ENCODE measurements at places on chromosomes 5 and 9.

DNA sequence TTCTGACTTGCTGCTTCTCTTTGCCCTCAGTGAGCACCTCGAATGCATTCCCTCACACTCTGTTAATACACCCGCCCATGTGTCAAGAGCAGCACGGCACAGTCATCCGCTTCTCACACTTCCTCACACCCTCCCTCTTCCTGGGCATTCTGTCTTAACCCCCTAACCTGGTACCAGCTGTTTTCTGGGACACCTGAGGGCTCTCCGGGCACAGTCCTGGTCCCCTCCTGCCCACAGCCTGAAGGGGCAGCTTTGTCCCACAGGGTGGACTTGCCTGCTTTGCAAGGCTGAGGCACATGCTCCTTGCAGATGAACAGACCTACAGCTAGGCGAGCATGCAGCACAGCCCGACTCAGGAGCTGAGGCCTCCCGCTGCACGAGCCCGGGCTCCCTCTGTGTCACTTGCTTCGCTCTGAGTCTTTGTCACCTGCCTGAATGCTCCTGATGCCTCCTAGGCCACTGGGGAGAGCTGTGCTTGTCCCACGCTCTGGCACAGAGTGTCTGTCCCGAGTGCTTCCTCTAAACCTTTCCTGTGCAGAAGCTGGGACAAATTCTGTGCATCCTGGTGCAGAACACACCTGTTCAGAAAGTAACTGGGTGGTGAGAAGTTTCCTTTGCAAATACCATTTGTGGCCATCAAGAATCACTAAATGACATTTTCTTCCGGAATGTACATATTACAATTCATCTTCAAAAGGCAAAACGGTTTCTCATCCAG, 47.8 kb downstream of the AHRR start:
- DNase-seq, result peak; percentile 32

DNA sequence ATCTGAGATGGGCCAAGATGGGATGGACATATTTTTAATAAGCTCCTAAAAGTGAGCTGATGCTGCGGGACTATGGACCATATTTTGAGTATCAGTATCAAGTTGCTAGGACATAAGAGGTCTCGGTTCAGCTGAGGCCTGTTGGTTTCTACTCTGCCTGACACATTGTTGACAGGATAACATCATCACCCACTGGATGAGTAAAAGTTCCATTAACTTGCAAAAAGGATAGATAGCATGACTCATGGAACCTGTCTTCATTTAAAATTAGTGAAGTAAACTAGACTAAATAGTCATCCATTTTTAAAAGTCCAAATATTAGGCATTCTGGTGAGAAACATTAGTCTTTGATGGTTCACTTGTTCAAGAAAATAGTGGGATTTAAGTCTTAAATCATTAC, 33.3 kb downstream of the PARP8 start:
- no peak for DNase-seq

GRCh38 chr5:57842364-57843058, 359.9 kb upstream of the ACTBL2 start:
- no peak for DNase-seq

DNA sequence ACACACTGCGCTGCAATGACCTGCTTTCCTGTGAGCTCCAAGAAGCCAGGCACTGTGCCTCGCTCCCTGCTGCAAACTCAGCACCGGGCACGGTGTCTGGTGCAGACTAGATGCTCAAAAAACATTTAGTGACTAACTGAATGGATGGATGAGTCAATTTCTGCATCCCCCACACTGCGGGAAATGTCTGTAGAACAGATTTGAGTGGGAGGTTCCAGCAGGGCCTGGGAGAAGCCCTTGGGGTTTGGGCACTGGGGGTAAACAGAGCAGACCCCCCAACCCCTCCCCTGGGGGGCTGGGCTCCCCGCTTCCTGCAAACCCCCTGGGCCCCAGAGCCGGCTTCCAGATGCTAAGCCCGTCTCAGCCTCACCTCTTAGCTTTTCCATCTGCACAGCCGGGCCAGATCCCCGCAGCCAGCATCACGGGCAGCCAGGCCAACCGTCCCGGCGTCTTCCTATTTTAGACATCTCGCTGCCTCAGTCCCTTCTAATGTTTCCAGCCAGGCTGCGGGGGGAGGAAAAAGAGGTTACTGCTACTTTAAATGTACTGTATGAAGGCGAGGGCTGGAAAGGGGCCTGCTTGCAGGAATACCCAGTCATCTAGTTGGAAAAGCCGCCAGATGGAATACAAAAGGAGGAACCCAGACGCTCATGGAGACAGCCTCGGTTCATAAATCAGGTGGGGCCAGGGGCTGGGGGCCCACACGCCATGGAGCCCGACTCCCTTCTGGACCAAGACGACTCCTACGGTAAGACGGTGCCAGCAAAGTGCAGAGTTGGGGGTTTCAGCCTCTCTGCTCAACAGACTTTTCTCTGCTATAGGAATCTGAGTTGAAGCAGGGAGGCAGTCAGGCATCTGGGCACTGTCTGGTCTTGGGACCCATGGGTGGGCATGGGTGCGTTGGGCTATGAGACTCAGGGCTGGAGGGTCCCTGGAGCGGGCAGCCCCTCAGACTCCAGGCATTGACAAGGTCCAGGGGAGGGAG, 67.1 kb upstream of the GGTA1 start:
- DNase-seq, result no peak

- DNase-seq, result peak; percentile 11
Measured at GRCh38 chr5:180153099-180153498, 55.9 kb downstream of the RASGEF1C start.

- no peak for DNase-seq
Measured at GRCh38 chr5:160221082-160221481, 8.2 kb upstream of the FABP6 start.

GRCh38 chr5:105554568-105555169, 1992.1 kb upstream of the NUDT12 start:
- DNase-seq, result no peak

DNA sequence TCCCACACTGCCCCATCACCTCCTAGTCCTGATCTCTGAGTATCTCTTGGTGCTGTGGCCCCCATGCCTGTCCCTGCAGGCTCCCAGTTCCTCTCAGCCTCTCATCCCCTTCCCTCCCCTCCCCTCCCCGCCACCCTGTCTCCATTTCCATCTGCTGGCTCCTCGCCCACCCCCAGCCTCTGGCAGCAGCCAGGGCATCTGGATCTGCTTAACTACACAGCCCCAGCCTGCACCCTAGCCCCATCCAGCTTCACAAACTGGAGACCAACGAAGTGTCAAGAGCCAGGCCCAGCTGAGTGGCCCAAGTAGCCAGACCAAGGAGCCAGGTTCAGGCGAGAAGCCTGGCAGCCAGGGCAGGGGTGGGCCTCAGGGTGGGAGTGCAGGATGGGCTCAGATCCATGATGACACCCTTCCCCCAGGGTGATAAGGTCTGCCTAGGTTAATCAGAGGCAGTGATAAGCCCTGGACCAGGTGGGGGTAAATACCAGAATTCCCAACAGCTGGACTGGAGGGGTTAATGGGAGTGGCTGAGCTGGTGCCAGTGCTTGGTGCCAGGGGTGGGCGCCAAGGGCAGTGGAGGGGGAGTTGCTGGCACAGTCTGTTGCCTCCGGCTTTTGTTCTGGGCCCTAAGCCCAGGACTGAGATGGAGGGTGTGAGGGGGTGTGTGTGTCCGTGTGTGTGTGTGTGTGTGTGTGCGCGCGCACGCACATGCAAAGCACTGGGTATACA, 2.5 kb downstream of the IL11RA start:
- DNase-seq, result no peak

DNA sequence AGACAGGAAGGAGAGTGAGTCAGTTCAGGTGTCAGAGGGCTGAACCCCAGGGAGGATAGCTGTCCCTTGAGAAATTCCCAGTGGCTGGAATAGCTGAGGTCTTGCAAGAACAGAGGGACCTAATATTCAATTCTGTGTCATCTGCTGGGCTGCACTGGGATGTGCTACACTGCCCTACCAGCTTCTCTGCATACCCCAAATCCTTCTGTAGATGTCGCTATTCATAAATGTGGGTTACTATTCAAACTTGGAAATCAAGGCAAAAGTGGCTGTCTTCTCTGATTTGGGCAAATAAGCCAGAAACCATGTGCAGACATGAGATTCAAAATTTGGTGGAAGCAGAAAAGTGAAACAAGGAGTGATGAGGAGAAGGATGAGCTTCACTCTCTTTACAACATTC, 16.3 kb downstream of the TNFSF8 start:
- DNase-seq, result no peak

GRCh38 chr9:101326501-101326900, 58.3 kb downstream of the BAAT start:
- no peak for DNase-seq

GRCh38 chr9:91305596-91306295, 56.0 kb downstream of the AUH start:
- DNase-seq, result no peak

DNA sequence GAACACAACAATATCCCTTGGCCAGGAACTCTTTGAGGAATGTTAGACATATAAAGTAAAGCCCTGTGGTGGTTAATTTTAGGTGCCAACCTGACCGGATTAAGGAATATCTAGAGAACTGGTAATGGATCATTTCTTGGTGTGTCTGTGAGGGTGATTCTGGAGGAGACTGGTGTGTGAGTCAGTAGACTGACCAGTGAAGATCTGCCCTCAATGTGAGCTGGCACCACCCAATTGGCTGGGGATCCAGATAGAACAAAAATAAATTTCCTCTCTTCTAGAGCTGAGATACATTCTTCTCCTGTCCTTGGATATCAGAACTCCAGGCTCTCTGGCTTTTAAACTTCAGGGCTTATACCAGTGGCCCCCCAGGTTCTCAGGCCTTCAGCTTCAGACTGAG, 56.2 kb upstream of the TNPO1 start:
- no peak for DNase-seq

- no peak for DNase-seq
Measured at GRCh38 chr5:143495821-143496275, 92.4 kb upstream of the NR3C1 start.

DNA sequence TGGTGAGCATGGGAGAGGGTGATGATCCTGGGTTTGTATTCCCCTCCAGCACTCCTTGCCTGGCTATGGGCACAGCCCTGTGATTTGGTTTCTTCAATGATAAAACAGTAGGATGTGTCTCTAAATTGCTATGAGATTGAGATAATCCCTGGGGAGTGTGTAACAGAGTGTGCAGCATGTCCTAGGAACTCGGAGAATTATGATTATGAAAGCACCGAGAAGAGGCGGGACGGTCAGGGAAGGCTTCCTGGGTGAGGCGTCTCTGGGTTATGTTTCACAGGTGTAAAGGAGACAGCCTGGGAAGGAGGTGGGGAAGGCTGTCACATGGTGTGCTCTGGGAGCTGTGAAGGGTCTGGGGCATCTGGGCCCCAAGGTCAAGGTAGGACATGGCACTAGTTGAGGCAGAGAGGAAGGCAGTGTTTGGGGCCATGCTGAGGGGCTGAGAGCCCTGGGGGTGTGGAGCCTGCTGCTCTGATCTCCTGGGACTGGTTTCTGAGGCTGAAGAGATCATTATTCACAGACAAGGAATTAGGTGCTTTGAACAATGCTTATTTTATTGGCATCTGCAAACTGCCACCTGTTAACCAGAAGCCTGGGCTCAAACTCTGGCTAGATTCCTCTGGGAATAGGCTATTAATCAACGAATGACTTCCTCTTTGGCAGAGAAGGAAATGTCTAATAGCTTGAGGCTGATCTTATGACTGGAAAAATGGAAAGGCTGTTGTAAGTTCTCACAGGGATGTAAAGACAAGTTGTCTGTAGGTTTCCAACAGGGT, 73.8 kb upstream of the IL12B start:
- DNase-seq, result no peak

GRCh38 chr9:112894041-112894440, 3.4 kb upstream of the SLC46A2 start:
- no peak for DNase-seq

- DNase-seq, result no peak
Measured at GRCh38 chr5:99586878-99587277, 658.1 kb upstream of the CHD1 start.

DNA sequence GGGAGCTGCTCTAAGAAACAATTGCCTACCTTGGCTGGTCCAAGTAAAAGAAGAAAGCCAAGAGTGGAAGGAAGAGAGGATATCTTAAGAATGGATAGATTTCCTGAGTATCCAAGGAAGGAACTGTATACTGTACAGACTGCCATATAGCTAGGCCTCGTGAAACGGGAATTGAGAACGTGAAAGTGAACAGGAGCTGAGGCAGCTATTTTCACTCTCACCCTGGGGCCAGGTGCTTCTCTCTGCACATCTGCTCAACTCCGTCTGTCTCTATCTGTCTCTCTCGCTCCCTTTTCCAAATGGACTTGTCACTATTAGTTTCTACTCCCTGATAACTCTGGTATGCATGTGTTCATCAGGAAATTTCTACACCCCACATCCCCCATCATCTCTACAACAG, 35.9 kb upstream of the TESK1 start:
- DNase-seq, result no peak

DNA sequence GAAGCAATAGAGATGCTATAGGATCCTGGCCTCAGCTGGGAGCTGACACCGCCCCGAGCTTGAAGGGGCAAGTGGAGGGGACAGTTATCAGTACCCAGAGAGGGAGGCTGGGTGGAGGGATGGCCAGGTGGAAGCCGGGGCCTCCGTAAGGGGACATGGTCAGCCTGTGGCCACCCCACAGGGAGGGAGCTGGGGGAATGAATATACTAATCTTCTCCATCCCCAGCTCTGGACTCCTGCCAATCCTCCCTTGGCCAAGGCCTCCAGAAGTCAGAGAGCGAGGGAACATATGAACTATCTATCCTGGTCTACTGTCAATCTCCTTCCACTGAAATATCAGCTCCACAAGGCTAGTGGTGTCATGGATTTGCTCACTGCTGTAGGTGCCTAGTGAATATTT, 109.3 kb downstream of the BOD1 start:
- DNase-seq, result no peak

DNA sequence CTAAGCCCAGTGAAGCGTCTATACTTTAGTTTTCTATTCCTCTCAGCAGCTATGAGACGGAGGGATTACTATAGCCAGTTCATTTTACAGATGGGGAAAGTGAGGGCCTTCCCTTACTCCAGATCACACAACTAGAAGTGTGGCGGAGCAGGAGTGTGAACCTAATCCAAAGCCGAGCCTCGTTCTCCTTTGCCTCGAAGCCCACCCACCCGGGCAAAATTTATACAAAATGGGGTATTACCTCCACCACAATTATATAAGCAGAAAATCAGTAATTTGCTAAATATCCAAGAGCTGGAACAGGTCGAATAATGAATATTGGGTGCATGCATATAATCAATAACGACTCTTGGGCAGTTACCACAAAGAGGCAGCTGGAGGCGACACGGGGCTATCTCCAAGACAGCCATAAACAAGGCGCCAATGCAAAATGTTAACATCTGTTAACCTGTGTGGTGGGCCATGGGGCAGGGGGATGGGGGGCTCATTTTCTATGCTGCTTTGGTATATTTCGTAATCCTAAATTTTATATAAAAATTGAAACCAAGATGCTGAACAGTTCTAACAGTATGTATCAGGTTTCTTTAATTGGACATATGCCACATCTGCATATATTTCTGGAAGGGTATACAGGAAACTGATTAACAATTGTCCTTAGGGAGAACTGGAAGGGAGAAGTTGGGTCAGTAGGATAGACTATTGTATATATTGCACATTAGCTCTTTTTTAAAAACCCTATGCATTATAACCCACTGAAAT, 1.2 kb upstream of the RNF44 start:
- no peak for DNase-seq

DNA sequence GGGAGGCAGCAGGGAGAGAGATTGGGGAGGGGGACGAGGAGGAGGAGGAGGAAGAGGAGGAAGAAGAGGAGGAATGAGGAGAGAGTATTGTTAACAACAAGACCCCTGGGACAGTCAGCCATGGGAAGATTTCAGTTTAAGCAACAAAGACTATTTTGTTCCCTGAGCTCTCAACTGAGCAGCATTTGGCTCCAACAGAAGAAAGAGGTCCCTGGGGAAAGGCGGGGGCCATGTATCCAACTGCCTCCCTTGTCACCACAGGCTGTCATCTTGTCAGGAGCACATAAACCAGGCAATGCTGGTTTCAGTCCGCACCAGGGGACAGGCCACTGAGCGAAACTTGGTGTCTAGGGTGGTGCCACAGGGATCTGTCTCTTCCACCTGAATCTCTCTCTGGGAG, 316.1 kb downstream of the TLE1 start:
- DNase-seq, result no peak
